Stimulated activated CD4-positive, alpha-beta T cell treated with anti-CD3 and anti-CD28 coated beads, Interleukin-12 subunit alpha, Interleukin-12 subunit beta, amount 100 ng/mL, for 48 hours (primary cell): ENCODE measurements at places on chromosomes 7 and 10.

DNA sequence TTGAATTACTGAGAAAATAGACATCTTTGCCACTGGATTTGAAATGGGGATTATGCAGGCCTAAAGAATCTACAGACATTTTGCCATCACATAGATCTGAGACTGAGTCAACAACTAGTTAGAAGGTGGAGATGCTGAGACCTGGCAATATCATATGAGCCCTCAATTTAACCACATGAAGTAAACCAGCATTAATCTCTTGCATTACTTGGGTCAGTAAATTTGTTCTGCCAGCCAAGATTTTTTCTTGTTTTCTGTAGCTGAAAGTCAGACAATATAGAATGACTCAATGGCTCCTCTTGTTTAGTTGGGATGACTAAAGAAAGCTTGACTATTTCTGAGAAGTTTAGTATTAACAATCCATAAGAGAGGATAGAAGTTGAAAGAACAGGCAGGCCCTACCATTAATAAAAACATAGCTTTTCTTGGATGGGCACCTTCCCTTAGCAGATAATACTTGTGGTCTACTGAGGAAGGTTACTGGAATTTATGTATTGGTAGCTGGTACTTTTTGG is 396.7 kb upstream of the SORCS1 start:
- no peak for DNase-seq

DNA sequence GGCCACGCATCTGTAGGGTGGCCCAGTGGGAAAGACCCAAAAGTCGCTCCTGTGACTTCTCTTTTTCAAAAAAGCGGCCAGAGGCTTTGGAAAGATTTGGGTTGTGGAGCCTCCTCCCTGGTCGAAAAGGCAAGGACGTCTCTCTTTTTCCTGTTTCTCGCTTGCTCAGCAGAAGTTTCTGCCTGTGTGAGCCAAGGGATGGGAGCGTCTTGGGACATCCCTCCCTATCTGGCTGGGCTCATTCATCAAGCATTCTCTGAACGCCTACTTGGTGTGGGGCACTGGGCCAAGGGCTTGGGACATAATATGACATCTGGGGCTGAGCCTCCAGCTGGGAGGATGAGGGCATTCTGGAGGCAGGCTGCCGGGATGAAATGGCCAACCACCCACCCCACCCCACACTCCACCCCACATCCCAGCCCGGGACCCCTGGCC is 120.9 kb downstream of the C10orf105 start:
- no peak for DNase-seq

DNA sequence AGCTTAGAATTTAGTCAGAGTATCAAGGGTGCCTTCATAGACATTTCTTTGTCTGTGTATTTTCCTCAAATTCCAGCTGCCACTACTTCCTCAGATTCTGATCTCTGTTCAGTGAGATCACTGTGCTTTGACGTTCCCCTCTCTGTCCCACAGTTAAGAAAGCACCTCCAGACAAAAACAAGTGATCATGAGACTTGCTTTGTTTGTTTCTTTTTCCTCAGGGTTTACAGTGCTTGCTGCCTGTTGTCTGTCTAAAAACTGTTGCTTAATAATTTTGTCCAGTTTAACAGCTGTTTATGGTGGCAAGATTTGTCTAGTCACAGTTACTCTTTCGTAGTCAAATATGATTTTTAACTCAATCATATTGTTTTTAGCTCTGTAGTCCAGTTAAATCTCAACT is 29.1 kb downstream of the TRUB1 start:
- no peak for DNase-seq

GRCh38 chr10:99930731-99931550 is 78.8 kb downstream of the DNMBP start:
- DNase-seq, result no peak

GRCh38 chr10:121452581-121452980 is 145.7 kb downstream of the FGFR2 start:
- no peak for DNase-seq

DNA sequence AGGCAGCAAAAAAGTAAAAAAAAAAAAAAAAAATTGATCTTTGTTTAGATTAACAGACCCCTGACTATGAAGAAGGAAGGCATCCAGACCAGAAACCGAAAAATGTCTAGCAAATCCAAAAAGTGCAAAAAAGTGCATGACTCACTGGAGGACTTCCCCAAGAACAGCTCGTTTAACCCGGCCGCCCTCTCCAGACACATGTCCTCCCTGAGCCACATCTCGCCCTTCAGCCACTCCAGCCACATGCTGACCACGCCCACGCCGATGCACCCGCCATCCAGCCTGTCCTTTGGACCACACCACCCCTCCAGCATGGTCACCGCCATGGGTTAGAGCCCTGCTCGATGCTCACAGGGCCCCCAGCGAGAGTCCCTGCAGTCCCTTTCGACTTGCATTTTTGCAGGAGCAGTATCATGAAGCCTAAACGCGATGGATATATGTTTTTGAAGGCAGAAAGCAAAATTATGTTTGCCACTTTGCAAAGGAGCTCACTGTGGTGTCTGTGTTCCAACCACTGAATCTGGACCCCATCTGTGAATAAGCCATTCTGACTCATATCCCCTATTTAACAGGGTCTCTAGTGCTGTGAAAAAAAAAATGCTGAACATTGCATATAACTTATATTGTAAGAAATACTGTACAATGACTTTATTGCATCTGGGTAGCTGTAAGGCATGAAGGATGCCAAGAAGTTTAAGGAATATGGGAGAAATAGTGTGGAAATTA is 19.4 kb downstream of the GATA3 start:
- no peak for DNase-seq

DNA sequence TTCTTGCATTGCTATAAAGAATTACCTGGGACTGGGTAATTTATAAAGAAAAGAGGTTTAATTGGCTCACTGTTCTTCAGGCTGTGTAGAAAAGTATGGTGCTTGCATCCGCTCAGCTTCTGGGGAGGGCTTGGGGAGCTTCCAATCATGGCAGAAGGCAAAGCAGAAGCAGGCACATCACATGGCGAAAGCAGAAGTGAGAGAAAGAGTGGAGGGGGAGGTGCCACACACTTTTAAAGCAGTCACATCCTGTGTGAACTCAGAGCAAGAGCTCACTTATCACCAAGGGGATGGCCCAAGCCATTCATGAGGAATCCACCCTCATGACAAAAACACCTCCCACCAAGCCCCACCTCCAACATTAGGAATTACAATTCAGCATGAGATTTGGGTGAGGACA is 303.5 kb downstream of the OTUD1 start:
- no peak for DNase-seq

DNA sequence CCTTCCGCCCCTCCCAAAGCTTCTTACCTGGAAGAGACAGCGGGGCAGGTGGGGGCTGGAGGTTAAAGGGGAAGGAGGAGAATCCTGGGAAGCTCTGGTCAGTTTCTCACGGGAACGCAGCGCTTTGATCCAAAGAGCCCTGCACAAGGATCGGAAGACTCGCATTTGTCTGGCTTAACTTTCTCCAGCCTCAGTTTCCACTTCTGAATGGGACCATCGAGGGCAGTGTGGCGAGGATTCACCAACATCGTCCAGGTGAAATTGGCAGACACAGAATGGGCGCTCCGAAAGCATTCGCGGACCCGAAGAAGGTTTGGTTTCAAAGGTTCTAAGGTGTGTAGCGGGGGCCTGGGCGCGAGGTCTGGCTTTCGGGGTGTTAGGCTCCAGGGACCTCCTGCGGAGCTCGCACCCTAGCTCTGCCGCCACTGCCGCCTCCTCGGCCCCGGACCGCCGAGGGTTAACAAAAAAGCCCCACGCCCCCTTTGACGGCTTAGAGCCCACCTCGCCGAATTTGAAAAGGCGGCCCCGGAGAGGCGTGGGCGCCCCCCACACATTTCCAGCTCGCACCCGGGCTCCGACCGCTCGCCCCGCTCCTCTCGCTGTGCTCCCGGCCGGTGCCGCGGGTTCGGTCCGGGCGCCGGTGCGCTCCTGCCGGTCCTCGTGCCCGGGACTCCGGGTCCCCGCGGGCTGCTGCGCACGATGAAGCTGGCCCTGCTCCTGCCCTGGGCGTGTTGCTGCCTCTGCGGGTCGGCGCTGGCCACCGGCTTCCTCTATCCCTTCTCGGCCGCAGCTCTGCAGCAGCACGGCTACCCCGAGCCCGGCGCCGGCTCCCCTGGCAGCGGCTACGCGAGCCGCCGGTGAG is at the start of gene COL26A1:
Gene COL26A1, plus strand, starts transcription at position 542 of the 862 bp plus-strand sequence. Its CDS starts 158 bp downstream, at position 700.
- no peak for DNase-seq

- DNase-seq, result peak; percentile 50
These were observed 50.9 kb downstream of the INPP5A start for GRCh38 chr10:132588301-132589013.

- no peak for DNase-seq
These were observed 28.4 kb downstream of the COA1 start for GRCh38 chr7:43700646-43701499.

DNA sequence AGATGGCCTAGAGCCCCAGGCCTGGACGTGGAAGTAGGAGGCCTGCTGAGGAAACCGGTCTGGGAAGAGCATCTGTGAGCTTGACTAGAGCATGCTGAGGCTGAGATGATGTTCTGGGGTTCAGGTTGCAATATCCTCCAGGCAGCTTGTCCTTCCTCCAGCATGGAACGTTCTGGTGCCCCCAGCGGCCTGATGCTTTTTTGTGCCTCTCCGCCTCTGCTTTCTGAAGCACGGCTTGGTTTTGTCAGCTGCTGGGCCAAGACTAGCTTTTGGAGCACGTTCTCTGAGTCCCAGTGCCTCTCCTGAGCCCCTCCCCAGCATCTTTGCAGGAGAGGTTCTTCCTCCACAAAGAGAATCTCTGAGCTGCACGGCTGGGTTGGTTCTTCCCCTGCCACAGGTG is 682.0 kb upstream of the FOXK1 start:
- DNase-seq, result no peak

GRCh38 chr10:33010132-33011037 is 52.4 kb upstream of the ITGB1 start:
- DNase-seq, result no peak

DNA sequence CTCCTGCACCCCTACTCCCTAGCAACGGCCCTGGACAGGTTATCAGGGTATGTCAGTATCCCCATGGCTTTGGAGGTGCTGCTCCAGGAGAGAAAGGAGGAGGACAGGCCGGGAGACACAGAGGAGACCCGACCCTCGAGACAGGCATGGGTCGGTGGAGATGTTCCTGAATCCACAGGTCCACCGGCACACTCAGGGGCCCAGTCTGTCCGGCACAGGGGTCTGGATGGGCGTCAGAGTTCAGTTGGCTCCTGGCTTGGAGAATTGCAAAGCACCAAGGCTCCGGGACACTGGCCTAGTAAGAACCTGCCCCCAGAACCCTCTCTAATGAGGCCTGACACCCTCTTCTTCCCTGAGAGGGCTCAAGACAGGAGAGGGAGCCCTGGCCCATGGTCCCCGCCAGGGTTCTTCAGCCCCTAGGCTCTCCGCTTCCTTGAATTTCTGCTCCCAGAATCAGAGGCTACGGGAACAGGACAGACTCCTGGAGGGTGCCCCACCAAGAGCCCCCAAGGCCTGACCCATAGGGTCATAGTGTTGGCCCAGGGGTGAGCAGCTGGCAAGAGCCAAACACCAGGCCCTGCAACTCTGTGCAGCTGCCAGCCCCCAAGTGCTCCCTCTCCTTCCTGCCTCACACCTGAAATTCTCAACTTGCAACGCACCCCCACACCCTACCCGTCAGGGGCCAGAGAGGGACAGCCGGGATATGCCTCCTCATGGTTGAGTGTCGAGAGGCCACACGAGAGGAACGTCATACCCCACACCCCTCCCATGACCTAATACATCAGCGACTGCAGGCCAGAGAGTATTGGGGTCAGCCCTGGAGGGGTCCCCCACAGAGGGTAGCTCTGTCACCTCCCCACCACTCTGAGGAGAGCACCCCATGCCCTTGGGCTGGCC is 5.5 kb upstream of the IRF5 start:
- no peak for DNase-seq

GRCh38 chr10:11881477-11882417 is 58.6 kb downstream of the PROSER2 start:
- no peak for DNase-seq

GRCh38 chr10:73209705-73210104 is 37.4 kb downstream of the DNAJC9 start:
- no peak for DNase-seq

DNA sequence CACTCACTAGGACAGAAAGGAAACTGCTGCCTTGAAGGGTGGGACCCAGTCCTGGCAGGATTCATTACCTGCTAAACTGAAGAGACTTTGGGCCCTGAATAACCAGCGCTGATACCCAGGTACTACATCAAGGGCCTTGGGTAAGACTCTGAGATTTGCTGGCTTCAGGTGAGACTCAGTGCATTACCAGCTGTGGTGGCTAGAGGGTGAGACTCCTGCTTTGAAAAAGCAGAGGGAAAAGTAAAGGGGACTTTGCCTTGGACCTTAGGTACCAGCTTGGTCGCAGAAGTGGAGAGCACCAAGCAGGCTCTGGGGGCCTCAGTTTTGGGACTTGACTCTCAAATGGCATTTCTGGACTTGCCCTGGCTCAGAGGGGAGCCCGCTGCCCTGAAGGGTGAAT is 673.3 kb downstream of the NXPH1 start:
- DNase-seq, result no peak

- DNase-seq, result no peak
These were observed 168.4 kb downstream of the PON1 start for GRCh38 chr7:95155965-95156364.

- DNase-seq, result no peak
These were observed 648.1 kb downstream of the ANKRD7 start for GRCh38 chr7:118872568-118872967.

- DNase-seq, result no peak
These were observed 411.8 kb downstream of the ADRA2A start for GRCh38 chr10:111488668-111489067.

- no peak for DNase-seq
These were observed 71.2 kb upstream of the LRRC18 start for GRCh38 chr10:49010865-49011264.

DNA sequence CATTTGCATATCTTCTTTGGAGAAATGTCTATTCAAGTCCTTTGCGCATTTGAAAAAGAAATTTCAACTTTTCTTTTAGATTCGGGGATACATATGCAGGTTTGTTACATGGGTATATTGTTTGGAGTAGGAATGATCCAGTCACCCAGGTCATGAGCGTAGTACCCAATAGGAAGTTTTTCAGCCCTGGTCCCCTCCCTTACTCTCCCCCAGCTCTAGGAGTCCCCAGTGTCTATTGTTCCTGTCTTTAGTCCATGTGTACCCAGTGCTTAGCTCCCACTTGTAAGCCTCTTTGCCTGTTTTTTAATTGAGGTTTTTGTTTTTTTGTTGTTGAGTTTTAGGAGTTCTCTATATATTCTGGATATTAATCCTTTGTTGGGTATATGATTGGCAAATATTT is 63.3 kb downstream of the SND1 start:
- DNase-seq, result no peak

DNA sequence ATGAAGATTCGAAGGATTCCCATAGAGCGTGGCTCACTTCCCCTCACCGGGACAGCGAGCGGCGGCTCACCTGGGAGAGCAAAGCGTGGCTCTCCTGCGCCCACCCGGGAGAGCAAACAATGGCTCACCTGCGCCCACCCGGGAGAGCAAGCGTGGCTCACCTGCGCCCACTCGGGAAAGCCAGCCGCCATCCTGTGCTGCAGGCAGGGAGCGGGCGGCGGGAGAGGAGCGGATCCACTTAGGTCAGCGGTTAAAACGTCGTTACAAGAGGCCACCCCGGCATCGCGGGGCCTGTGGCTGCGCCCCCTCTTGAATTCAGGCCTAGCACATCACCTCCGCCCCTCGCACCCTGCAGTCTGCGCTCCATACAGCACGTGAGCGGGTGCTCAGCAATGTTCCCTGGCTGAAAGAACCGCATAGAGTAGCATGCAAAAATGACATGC is 461 bp upstream of the FIGNL1 start:
- no peak for DNase-seq

- DNase-seq, result no peak
These were observed 247.1 kb upstream of the GRB10 start for GRCh38 chr7:51029701-51030191.
